ENCODE measurements at places on chromosomes 2 and 18.

DNA sequence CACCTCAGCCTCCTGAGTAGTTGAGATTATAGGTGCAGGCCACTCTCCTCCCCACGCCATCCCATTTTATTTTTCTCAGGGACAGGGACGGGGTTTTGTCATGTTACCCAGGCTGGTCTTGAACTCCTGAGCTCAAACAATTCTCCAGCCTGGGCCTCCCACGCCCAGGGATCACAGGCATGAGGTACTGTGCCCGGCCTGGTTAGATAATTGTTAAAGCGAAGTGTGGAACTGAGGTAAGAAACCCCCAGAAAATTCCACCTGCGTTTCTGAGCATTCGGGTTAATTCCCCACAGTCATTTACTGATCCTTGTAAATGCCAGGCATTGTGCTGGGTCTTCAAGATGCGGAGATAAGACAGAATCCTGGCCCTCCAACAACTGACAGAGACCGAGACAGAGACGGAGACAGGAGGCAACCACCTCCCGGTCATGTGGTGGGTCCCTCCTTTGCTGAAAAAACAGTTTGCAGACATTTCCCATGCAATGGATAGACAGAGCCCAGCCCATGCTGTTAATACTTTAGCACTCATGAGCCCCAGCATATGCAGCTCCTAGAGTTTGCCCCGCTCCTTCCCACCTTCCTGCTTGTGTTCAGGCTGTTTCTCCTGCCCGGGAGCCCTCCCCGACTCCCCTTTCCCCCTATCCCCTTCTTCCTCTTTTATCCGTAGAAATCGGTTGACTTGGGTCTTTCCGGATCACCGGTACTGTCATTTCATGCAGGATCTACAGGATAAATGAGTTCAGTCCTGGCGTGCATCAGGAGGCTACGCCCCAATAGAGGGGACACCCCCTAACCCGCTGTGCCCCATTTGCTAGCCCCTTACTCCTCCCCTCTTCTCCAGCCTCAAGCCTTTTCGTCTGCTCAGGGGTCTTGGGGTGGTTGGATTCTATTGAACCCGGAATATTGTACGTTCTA, 1.6 kb upstream of the RHOB start:
- no peak for DNase-seq

DNA sequence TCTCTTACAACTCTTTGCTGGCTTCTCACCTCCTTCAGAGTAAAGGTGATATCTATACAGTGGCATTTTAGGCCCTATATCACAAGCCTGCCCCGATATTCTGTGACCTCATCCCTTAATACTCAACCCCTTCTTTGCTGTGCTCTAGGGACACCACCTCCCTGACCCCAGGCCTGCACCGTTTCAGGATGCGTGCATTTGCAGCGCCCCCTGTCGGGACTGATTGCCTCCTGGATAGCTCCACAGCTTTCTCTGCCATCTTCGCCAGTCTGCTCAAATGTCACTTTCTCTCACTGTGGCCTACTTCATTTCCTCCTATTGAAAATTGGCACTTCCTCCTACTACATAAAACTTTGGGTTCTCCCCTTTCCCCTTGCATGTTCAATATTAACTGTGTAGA, 289.6 kb downstream of the SOCS6 start:
- no peak for DNase-seq

GRCh38 chr18:44238454-44238853, 442.2 kb upstream of the SETBP1 start:
- no peak for DNase-seq

DNA sequence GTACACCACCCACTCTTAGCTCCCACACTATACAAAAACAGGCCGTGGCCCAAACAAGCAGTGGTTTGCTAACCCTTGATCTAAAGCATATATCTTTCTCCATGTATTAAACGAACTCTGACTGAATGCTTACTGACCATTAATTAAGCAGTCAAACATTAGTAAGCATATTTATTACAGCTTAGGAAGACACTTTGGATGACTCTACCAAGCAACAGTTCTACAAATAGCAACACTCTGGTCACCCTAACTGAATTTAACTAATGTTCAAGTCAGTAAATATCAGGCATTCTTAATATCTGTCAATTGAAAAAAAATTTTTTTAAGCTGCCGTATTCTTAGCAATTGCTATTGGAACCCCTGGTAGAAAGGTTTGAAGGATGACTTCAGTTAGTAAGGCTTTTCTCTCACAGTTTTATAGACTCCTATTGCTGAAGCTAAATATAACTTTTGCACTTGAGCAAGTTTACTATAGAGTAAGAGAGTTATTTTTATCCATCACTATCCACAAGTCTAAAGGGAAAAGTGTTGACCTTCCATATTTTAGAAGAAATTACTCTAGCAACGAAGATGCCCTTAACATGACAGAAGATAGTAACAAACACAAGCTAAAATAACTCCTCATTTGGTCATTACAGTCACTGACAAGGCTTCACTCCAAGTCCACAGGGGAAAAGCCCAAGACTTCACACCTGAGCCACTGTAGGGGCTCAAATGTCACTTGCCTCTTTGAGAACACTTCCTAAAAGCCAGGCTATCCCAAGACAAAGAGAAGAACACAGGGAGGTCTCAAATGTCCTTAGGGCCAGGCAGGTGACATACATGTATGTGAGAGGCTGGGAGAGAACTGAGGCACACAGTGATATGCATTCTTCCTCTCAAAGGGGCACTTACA, 74.4 kb downstream of the RTN4 start:
- no peak for DNase-seq

DNA sequence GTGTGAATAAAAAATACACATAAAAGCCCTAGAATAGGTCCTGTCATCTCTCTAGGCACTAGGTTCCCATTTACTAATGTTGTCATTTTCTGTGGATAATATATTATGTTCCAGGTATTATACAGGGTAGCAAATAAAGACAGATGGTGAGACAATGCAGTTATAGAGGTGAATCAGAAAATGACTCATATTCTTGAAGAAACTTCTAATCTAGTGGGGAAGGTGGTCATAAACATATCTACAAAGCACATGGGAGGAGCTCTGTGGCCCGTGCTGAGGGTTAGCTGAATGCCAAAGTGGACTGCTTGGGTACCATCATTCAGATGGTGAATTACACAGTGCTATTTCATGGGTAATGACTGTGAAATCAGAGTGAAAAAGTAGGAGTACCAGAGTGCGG, 700.9 kb downstream of the ERBB4 start:
- DNase-seq, result no peak

- no peak for DNase-seq
Observed at GRCh38 chr18:7779211-7779610, 212.1 kb downstream of the PTPRM start.

GRCh38 chr18:3037423-3037915, 24.5 kb upstream of the LPIN2 start:
- no peak for DNase-seq

DNA sequence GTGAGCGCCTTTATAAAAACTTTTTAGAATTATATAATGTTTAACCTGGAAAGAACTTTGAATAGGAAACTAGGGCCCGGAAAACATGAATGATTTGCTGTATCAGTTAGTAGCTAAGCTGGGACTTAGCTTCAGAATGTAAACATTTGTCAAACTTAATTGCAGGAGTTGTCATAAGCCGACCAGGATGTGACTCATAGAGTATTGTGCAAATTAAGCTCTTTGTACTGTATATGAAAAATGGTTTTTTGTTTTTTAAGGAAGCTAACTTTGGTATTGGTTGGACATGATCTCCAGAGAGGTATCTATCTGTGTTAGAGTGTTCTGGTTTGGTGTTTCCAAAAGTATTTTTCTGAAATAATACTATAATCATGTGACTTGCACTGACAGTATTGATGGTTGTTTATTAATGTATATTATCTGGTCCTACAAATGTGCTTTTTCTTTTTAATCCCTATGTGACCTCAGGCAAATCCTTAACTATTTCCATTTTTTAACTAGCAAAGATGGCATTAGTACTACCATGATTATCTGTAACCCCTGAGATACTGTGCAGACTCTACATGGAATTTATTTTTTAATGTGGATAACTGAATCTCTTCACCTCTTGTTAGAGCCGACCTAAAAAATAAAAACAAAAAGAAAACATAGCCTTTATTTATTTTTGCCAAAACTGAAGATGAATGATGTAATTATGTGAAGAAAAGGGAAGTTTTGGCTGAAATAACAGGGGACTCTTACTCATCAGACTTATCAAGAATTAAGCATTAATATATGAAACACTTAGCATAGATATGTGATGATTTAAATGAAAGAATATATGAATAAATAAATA, 11.7 kb downstream of the YIPF4 start:
- DNase-seq, result no peak

- no peak for DNase-seq
Observed at GRCh38 chr2:141791521-141791920, 339.3 kb downstream of the LRP1B start.

DNA sequence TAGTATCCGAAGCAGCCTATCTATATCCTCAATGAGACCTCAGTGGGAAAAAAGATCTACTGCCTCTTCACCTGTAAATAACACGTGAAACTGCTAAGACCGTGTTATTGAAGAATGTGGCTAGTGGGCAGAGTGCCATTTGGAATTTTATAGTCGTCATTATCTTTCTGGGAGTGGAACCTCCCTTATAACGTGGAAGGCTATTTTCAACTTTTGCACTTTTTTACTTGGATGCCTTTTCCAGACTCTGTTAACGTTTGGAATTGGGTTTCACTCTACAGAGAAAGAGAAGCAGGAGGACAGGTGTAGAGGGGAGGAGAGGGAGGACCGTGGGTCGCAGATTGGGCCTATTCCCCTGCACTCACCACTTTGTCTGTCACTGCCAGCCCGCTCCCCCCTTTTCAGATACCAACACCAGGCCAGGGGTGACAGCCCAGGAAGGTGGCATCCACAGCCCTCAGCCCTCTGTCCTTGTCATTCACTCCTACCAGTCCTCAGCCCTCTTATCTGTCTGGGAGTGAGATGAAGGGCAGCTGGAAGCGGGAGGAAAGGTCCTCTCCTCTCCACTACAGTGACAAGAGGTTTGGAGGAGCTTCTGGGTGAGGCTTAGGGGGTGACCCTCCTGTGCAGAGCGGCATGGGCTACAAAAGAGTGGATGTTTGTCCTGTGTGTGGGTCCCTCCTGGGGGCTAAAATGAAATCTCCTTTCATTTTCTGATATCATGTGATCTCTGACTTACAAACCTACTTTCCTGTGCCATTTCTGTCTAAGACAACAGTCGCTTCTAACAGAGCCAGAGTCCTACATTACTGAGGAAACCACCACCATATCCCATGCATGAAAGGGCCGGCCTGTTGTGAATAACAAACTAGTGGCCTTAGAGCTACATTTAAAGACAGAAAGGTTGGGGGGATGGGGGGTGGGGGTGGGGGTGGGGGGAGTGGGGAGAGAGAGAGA, 23.9 kb upstream of the CEP68 start:
- no peak for DNase-seq

DNA sequence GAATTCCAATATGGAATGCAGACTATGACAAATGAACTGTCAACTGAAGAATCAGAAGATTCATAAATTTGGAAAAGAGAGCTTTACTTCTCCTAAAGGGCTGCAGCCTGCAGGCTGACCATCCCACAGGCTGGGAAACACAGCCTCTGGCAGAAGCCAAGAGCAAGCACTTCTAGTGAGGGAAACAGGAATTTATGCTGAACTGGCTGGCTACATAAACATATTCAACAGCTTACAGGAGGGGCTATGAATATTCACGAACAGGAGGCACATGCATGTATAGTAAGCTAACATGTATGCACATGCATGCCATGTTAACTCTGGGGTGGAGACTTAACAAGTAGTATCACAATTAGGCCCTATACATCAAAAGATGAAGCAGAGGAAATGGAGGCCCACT, 17.6 kb downstream of the HIBCH start:
- no peak for DNase-seq

DNA sequence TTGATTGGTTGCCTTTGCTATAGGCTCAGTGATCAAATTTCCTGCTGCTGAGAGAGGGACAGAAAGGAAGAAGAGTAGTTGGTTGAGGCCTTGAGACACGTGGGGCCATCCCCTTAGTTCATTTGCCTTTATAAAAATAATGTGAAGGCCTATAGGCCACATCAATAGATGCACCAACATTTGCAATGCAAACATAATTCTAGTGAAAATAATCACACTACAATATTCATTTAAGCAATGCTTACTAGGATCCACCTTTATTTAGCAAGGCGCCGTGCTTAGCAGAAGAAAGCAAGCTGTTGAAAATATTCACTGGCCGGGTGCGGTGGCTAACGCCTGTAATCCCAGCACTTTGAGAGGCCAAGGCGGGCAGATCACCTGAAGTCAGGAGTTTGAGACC, 105.3 kb upstream of the CXCR4 start:
- DNase-seq, result no peak

GRCh38 chr18:48023334-48024008, 93.0 kb upstream of the SMAD2 start:
- no peak for DNase-seq

DNA sequence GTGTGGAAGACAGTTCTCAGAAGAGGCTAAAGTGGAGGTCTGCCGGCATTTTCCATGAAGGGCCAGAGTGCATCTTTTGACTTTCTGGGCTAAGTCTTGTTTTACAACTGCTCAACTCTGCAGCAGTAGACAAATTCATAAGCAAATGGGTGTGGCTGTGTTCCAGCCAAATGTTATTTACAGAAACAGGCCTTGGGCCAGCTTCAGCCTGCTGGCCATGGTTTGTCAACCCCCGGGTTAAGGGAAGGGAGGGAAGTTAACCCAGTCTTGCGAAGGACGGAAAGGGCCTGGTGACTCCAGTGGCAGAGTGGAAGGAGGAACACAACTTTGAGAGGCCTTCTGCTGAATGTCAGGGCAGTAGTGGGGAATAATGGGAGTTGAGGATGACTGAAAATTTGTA, 34.3 kb upstream of the NCKAP5 start:
- DNase-seq, result no peak

DNA sequence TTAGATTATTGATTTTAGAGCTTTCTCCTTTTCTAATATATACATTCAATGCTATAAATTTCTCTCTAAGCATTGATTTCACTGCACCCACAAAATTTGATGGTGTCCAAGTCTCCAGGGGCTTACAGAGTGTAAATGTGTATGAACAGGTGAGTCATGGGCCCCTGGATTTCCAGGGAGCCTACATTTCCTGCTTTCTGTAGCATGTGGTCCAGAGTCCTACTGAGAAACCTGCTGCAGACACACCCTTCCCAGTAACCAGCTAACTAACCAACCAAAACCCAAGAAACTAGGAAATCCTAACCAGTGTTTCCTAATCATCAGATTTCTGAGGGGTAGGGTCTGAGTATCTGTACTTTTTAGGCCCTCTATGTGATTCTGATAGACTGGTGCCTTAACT, 39.5 kb upstream of the TANC1 start:
- no peak for DNase-seq

DNA sequence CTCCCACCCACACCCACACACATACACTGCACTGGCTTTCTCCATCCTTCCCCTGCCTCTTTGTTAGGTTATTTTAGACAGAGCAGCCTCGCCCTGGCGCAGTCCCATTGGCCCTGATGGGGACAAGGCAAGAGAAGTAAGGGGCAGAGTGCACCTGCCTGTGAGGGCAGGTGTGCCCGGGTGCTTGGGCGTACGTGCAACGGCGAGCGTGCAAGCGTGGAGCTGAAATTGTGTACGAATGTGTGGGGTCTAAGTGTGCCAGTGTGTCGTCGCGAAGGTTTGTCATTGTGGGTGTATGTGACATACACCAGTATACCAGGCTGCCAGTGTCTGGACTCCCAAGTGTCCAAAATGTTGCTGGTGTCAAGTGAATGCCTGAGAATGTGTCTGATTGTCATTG, 544 bp downstream of the LRATD1 start:
- no peak for DNase-seq
